ENCODE measurements at places on chromosomes 4 and X.

- DNase-seq, result no peak
These were observed 229.1 kb upstream of the FSTL5 start for GRCh38 chr4:162392946-162393345.

- DNase-seq, result no peak
These were observed 30.2 kb upstream of the RAP1GDS1 start for GRCh38 chr4:98230961-98231360.

GRCh38 chr4:81628489-81628888 lies 156.8 kb upstream of the RASGEF1B start:
- no peak for DNase-seq

DNA sequence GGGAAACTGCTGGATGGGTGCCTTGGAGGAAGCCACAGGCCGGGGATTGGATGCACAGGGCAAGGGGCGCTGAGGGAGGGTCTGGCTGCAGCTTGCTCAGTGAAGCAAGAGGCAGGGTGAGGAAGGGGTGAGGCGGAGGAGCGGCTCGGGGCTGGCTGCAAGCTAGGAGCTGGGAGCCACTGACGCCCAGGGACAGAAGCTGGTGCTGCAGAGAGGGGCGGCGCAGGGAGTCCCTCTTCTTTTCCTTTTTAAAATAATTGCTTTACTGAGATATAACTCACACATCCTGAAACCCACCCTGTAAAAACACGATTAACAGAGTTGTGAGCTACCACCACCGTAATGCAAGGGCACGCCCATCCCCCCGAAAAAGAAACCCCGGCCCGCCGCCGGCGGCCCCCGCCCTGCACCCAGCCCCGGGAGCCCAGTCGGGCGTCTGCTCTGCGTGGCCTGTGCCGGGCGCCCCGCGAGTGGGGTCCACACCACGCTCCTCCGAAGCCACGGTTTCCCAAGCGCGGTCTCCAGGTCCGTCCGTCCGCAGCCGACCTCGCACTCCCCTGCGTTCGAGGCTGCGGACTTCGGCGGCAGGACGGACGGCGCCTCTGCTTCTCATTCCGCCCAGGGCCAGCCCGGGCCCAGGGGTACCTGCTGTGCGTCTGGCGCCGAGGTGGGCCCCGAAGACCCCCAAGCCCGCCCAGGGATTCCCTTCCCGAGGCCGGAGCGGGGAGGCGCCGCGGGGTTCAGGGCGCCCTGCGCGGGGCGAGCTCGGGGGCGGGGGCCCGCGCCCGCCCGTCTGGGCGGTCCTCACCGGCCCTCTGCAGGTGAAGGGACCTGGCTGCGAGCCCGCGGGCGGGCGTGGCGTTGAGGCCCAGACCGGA lies 866 bp upstream of the UVSSA start:
- peak; percentile 79 for DNase-seq
